Mesenteric fat pad (tissue), 1 donor: ENCODE measurements at places on chromosomes 6 and 20.

- DNase-seq = no peak
These were observed 170.3 kb upstream of the AHI1 start for GRCh38 chr6:135667691-135668455.

GRCh38 chr6:17831135-17831534 is 124.4 kb upstream of the NUP153 start:
- DNase-seq = no peak

GRCh38 chr20:63562461-63563224 is 8.7 kb downstream of the FNDC11 start:
- no peak for DNase-seq

GRCh38 chr6:33761922-33762629 is 15.4 kb upstream of the IP6K3 start:
- no peak for DNase-seq

- no peak for DNase-seq
These were observed 20.0 kb upstream of the CDH22 start for GRCh38 chr20:46328200-46328882.

- no peak for DNase-seq
These were observed 6.4 kb downstream of the CD2AP start for GRCh38 chr6:47483853-47484546.

GRCh38 chr6:100612094-100612493 is 147.4 kb upstream of the SIM1 start:
- no peak for DNase-seq

- DNase-seq = no peak
These were observed 292.8 kb downstream of the CDC5L start for GRCh38 chr6:44680202-44680720.

DNA sequence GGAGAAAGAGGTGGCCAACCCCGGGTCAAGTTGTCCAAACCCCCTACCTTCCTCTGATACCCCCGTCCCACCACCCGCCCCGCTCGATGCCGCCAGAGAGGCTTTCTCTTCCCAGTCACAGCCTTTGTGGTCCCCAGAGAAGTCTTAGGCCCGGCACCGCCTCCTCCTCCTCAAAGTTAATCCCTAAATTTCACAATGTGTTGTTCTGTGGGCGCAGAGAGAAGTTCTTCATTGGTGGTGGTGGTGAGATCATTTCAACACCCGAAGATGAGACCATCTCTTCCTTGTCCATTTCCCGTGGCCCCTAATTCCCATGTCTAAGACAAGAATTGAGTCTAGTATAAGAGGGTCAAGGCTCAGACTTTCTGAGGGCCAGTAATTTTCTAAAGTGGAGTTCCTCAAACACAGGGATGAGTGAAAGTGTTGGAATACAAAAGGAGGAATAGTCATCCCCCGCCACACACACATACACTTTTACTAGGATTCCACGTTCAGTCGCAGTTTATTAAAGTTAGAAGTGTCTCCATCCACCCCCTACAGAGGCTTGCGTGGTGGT is 10.4 kb downstream of the TRIM31 start:
- DNase-seq = no peak

DNA sequence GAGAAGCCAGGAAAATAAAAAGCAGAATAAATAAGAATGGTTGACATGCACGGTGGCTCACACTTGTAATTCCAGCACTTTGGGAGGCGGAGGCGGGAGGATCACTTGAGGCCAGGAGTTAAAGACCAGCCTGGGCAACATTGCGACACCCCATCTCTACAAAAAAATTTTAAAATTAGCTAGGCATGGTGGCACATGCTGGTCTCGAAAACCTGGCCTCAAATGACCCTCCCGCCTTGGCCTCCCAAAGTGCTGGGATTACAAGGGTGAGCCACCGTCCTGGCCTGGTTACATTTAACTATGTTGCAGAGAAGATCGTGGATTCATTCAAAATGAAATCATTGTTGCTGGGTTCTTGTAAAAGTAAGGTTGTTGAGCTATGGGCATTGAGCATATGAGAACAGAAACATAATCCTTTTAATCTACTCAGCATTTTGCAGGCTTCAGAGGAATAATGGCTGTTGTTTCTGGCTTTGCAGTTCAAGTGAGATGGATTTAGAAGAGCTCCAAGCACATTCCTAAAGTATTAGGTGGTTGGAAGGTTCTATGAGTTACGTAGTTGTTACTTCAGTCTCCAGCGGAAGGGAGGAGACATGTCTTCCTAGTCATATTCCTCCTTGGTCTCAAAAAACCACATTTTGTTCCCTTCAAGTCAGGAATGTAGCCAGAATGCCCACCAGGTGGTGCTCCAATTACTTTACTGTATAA is 45.6 kb upstream of the RAB23 start:
- no peak for DNase-seq

- DNase-seq = no peak
These were observed 690.9 kb upstream of the CHD6 start for GRCh38 chr20:42309050-42309449.
